ENCODE measurements at places on chromosomes 7 and 10.

- DNase-seq, result no peak
Measured at GRCh38 chr10:49080071-49080470, 35.3 kb downstream of the VSTM4 start.

DNA sequence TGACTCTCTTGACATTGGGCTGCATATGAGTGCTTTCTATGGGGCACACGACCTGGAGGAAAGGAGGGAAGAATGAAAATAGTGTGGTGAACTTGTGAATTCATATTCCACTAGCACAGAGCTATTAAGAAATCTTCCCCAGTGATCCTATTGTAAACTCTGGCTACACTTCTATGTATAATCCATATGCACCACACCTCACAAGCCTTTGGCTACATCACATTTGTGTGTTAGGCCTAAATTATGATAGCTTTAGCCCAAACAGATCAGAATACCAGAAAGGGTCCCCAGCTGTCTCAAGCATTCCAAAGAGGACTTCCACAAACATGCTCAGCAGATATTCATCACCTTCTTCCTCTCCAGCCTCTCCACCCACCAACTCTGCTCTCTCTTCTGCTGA is 9.7 kb upstream of the IFIT1B start:
- DNase-seq, result no peak

DNA sequence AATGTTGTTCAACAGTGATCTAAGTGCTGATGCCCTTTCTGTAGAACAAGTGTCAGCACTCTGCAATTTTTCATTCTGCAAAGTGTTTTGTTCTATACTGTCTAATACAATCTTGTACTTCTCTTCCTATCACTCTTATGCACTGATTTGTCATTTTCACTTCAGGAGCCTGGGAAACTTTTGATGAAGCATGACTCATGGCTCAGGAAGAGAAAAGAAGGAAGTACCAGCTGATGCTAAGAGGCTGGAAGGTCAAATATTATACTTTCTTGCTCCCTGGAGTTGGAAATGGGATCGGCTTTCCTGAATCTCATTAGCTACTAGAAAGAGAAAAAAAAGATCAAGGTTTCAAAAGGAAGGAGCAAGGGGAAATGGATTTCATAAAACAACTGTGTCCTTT is 45.8 kb downstream of the DGKI start:
- DNase-seq, result no peak

GRCh38 chr10:114044247-114045135 is 825 bp downstream of the ADRB1 start:
- no peak for DNase-seq

DNA sequence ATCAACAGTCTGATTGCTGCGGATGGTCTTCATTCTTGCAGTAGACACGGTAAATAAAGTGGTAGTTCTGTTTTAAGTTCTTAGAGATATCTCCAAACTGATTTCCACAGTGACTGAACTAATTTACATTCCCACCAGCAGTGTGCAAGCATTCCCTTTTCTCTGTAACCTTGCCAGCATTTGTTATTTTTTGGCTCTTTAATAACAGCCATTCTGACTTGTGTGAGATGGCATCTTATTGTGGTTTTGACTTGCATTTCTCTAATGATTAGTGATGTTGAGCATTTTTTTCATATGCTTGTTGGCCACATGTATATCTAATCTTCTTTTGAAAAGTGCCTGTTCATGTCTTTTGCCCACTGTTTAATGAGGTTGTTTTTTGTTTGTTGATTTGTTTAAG is 30.2 kb upstream of the CXCL12 start:
- no peak for DNase-seq

- no peak for DNase-seq
Measured at GRCh38 chr10:118590334-118590733, 5.1 kb downstream of the PRLHR start.

- no peak for DNase-seq
Measured at GRCh38 chr7:97145068-97145467, 27.6 kb downstream of the SDHAF3 start.

DNA sequence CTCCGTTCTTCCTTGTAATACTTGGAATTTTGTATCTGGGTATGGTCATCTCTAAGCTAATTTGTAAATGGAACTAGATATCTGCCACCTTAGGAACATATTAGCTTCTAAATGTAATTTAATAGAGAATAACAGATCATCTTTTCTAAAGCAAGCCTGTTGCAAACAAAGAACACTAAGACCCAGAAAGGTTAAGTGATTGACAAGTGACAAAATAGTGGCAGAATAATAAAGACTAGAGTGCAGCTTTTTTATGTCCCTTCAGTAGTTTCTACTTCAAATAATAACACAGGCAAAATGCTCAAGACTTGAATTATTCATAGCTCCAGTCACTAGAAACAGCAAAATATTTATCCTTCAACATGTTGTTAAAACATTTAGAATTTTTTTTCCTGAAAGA is 91.7 kb downstream of the MET start:
- no peak for DNase-seq

DNA sequence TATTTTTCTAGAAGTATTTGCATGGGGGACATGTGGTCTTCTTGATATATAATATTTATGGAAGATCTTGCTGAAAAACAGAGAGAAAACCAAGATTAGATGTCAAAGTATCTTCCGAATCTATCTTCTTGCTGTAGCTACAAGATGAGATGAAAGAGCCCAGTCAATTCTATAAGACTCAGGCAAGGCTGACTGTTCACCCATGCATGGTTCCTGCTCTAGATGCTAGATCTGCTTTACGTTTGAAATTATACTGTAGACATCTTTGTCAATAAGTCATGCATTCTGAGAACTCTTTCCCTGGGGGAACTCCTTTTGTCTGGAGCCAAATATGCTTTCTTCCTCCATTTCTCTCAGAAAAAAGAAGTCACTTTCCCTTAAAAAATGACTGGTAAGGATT is 1292.0 kb downstream of the XPNPEP1 start:
- no peak for DNase-seq

DNA sequence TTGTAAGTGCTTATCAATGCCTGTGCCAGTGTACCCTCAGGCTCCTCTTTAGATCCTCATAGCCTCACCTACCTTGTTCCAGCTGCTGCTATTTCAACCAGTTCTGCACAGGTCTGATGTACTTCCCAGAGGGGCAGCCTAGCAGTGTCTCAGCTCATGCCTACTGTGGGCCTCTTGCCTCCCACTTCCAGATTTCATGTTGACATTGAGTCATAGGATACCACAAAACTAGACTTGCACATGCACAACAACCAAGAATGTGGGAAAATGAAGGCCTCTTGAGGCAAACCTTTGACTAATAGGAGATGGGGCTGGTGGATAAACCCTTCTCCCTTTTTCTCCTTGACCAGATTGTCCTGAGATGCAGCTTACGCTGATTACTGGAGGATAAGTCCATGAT is 31.0 kb downstream of the PON3 start:
- DNase-seq, result no peak

DNA sequence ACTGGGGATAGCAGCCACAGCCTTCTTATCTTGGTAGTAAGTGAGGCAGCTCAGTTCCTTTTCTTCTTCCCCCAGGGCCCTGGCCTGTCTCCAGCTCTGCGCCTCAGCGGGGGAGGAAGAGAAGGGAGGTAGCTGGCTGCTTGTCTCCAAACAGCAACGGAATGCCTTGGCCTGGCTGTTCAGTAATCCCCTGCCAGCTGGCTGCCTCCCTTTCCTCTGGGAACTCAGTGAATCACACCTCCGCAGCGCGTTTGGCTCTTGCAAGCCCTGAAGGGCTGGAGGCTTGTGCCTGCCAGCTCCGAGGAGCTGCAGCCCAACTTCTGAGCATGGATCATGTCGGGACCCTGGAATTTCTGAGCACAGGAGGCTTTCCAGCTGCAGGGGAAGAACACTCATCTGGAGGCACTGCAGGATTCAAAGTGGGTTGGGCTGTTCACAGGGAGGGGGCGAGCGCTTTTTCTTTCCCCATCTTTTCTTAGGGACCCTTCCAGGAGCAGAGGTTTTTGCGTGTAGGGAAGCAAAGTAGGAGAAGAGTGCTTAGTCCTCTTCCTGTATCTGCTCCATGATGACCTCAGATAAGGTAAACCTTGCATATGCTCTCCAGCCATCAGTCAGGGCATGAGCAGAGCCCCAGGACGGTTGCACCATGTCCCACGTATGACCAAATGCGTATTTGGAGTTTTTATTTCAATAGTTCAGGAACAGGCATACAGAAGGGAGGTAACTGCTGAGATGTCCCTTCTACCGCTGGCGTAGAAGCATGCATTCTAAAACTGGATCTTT is 253.2 kb upstream of the INHBA start:
- no peak for DNase-seq

DNA sequence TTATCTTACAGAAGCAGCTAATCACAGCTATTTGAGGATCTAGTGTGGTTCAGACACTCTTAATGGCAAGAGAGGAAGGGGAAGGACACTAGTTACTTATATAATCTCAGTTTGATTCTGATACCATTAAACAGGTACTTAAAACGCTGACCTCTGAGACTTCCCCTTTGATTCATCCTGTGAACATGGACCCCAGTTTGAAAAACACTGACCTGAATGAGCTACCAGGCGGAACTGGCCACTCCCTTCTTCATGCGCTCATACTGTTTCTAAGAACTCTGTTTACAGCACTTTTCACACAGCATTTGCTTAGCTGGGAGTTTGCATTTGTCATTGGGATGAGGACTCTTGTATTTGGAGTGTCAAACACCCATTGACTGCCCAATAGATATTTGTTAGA is 45.7 kb downstream of the BEND7 start:
- DNase-seq, result no peak

- DNase-seq, result no peak
Measured at GRCh38 chr10:509361-510102, 179.9 kb downstream of the DIP2C start.

DNA sequence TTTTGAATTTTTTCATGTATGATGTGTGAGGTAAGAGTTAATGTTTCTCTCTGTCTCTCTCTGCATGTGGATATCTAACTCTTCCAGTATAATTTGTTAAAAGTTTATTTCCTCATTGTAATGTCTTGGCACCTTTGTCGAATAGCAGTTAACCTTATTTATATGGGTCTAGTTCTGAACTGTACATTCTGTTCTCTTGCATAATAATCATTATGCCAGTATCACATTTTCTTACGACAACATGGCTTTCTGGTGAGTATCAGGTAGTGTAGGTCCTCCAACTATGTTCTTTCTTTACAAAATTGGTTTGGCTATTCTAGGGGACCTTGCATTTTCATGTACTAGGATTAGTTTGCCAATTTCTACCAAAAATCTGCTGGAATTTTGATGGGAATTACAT is 337.0 kb upstream of the FZD8 start:
- no peak for DNase-seq

GRCh38 chr7:71129126-71129525 is 2.8 kb upstream of the GALNT17 start:
- no peak for DNase-seq

DNA sequence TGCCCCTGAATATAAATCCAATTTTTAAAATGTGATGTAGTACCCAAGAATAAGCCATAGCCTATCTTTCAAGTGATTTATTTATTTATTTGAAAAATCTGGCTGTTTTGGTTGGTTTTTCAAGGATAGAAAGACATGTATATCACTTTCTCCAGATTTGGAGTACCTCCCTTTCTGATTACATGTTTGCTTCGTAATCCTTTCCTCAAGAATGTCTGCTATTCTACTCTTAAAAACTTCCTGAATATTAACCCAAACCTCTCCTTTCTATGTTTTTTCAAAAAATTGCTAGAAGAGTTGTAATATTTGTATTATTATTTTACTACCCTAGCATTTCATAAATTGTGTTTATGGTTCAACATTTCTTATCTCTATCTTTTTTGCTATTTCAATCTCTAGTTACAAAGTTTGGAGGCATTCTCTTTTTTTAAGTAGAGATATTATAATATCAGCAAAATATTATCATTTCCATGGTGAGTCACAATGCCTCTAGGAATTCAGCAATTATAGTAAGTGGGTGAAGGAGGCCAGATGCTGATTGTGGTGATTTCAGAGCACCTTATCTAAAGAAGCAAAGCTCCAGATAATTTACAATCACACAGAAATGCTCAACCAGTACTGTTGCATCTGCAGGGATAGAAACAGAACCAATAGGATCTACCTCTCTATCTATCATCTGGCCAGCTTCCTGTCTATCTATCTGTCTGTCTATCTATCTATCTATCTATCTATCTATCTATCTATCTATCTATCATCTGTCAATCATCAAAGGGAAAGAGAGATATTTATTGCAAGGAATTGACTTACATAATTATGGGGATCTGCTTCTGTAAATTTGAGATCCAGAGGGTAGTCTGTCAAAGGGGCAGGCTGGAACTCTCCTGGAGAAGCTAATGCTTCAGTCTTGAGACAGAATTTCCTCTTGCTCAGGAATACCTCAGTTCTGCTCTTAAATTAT is 412.5 kb upstream of the SEMA3C start:
- DNase-seq, result no peak

DNA sequence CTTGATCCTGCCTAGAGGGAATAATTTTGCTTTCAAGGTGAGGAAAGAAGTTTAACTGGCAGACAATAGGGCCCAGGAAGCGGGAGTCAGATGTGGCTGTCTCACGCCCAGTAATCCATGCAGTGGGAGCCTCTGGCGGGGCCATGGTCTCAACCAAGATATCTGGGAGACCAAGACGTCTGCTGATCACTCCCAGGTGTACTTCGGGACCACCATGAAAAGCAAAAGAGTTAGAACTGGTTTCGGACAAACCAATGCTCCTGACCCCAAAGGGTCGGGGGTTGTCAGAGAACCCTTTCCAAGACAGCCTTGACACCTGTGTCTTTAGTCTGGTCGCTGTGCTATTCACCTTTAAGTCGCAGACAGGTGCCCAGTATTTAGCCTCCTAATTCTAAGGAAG is 256.9 kb upstream of the MBL2 start:
- DNase-seq, result no peak

DNA sequence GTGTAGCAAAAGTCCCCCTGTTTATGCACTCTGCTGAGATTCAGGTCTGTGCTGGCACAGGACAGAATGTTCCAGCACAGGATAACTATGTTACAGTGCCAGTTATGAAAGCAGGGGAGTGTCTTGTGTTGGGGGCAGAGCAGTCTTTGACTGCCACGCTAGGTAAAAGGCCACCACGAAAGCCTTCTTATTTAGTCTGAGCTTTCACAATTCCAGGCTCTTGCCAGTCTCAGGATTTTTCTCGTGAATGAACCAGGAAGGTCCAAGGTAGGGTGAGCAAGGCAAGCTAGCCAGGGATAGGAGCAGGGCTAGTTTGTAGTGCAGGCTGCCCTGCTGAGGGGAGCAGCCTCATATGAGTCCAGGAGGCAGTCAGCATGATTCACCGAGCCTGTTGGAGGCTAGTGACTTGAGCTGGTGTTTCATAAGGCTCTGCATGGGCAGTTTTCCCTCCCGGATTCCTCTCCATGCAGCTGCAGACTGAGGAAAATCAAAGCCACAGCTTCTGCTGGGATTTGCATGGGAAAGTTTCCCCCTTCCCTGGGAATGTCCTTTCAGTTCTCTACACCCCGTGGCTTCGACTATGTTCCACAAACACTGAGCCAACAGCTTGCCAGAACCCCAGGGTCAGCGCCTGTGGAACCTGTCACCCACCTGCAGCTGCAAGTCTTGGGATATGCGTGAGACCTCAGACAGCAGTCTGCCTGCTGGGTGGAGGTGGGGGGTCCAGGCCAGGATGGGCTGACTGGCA is 112.3 kb downstream of the JCAD start:
- no peak for DNase-seq
